ENCODE measurements at places on chromosomes 13 and 19.

DNA sequence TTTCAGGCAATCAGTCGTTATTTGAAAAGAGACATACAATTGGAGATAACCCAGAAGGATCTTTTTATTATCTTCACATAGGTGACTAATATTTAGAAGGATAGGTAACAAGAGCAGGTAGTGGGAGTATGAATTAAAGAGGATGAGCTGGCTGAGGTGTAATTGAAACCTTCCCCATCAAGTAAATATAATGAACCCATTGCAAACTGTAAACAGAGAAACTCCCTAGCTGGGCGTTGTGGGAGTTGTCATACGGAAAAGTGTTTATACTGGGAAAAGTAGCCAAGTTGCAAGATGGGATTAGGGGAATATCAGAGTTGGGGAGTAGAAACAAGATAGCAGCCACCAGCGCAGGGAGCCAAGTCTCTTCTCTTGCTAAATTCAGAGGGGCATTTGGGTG lies 448.4 kb downstream of the COG6 start:
- no peak for DNase-seq

- peak; percentile 97 for DNase-seq
These were observed at the start of gene C19orf73 for GRCh38 chr19:49118565-49119410. Gene C19orf73, minus strand, starts transcription at chr19:49119143. Its CDS starts 121 bp downstream, at chr19:49119022.

- no peak for DNase-seq
These were observed 41.8 kb downstream of the PIBF1 start for GRCh38 chr13:72823724-72824123.

GRCh38 chr19:50555450-50556281 lies 12.6 kb downstream of the LRRC4B start:
- no peak for DNase-seq

DNA sequence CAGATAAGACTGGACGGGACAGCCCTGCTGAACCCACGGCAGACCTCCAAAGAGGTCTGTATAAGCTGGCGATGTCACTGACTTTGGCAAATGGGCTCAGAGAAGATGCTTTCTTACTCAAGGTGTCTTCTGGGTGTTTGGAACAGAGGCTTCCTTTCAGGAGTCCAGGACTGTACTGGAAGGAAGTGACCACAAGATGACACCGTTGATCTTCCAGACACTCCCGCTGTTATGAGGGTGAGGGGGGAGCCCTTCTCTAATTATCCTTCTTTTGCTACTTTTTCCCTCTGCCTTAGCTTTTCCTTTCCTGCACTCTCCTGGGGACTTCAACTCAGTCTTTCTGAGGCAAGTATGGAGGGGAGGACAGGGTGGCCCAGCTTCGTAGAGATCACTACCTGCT lies 65.2 kb upstream of the ZNF599 start:
- DNase-seq, result peak; percentile 33

DNA sequence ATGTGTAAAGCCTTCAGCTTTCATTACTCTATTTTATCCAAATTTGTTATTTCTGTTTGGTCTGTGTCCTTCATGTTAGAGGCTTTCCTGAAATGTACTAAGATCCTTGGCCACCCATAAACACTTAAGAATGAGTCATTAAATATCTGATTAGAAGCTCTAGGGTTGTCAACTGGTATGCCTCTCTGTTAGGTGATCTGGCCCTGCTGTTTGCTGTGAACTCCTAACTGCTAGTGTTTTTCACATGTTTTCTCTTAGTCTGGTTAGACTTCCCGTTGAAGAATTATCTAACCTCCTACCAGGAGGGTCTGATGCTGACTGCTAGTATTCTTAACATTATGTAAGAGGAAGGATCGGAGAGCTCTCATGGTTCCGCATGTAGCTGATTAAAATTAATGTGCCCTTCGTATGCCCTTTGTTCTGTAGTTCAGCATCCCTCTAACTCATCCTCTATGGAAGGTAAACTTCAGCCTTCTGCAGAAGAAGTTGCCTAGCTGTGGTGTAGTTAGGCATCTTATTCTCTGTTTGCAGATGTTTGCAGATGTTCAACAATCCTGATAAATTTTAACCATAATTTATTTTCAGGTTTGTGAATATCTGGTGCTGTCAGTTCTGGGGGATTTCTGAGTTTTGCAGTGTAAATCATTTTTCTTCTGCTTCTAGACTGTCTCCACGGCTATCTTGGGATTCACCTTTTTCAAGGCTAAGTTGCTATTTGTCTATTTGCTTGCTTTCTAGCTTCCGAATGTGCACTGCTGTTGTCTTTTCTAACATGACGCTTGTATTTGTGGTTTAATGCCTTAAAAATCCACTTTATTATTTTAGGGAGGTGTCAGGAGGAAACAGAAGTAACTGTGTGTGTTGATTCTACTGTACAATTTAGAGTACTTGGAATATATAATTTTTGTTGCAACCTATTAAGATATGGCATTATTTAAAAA lies 207.2 kb upstream of the SPRY2 start:
- DNase-seq, result peak; percentile 14

- DNase-seq, result no peak
These were observed 752 bp downstream of the PDCD5 start for GRCh38 chr19:32581705-32582179.

DNA sequence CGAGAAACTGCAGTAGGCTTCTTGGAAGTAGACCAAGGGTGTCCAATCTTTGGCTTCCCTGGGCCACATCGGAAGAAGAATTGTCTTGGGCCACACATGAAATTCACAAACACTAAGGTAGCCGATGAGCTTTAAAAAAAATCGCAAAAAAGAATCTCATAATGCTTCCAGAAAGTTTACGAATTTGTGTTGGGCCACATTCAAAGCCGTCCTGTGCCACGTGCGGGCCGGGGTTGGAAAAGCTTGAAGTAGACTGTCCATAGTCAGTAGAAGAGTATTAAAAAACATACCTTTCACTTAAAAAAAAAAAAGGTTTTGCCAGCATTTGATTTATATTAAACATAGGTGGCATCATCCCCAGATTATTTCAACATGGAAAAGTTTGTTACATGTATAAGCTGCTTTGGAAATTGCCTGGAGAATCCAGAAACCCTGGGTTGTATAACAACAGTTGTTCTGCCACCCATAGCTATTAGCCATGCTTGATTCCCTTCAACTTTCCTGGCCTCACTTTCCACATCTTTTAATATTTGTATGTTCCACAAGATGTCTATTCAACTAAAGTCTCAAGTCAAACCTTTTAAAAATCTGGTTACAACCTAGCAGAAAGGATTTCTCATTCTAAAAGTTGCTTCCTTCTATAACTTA lies 1.0 kb downstream of the IFT88 start:
- DNase-seq, result no peak

DNA sequence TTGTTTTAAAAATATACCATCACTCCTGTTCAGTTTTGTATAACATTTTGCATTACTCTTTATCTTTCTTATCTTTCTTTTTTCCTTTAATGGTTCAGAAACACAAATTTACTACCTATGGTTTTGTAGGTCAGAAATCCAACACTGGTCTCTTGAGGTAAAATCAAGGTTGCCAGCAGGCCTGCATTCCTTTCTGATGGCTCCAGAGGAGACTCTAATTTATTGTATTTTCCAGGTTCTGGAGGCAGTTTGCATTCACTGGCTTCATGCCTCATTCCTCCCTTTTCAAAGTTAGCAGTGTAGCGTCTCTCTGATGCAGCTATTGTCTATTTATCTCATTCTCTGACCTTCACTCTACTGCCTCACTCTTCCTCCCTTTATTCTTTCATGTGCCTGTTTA lies 767.4 kb downstream of the SLITRK6 start:
- no peak for DNase-seq

DNA sequence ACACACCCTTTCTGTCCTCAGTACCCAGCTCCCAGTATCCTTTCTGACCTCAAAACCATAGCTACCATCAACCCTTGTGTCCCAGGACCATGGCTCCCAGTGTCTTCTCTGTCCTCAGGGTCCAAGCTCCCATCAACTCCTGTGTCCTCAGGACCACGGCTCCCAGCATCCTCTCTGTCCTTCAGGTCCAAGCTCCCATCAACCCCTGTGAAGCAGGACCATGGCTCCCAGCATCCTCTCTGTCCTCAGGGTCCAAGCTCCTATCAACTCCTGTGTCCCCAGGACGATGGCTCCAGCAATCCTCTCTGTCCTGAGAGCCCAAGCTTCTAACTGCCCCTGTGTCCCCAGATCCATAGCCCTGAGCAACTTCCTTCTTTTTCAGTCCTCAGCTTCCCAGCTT lies 1.7 kb upstream of the CADM4 start:
- no peak for DNase-seq

DNA sequence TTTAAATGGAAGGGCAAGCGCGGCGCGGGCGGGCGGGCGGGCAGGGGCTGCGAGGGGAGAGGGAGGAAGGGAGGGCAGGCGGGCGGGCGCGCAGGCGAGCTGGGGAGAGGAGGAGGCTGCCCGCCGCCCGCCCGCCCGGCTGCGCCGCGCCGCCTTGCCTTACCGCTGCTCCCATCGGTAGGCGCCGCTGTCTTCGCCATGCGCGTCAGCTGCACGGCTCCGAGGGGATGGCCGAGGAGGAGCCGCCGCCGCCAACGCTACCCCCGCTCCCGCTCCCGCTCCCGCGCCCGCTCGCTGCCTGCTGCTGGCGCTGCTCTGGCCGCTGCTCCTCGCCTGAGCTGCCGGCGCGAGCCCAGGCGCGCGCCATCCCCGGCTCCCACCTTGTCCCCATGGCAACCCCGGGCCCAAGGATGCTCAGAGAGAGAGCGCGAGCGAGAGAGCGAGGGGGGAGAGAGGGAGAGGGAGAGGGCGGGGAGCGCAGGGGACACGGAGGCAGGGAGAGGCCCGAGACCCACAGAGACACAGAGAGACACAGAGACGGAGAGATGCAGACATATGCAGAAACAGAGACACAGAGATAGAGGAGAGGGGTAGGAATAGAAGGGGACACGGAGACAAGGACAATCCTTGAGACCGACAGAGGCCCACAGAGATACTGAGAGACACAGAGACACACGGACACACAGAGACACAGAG lies 40.3 kb downstream of the DEDD2 start:
- peak; percentile 88 for DNase-seq

GRCh38 chr19:4656102-4656501 lies 14.0 kb downstream of the MYDGF start:
- DNase-seq, result no peak

Data from hematopoietic multipotent progenitor cell treated with erythropoietin and hydrocortisone succinate and interleukin-3 and kit ligand, for 4 days (in vitro differentiated cells).